ENCODE measurements at places on chromosomes 5 and 9. TPM values are rescaled to one million over a fixed set of nuclear protein-coding genes. Genes with fewer than 3 reads are reported as not detected.

- DNase-seq, result no peak
Measured at GRCh38 chr5:17206021-17206420, 11.4 kb upstream of the BASP1 start.

DNA sequence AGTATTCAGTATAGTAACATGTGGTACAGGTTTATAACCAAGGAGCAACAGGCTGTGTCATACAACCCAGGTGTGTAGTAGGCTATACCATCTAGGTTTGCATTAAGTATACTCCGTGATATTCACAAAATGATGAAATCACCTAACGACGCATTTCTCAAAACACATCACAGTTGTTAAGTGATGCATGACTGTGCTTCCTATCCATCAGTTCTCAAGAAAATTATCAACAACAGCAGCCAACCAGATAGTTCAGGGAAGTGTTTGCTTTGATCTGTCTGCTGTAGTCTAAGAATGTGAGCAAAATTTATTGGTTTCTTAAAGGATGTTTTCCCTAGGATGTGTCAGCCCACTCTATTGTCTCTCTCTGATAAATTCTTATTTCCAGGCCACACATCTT, 7.4 kb downstream of the ZBTB26 start:
- DNase-seq, result peak; percentile 89

GRCh38 chr5:71783891-71784290, 64.8 kb downstream of the CARTPT start:
- no peak for DNase-seq

GRCh38 chr5:132987531-132988408, 24.3 kb upstream of the AFF4 start:
- no peak for DNase-seq

DNA sequence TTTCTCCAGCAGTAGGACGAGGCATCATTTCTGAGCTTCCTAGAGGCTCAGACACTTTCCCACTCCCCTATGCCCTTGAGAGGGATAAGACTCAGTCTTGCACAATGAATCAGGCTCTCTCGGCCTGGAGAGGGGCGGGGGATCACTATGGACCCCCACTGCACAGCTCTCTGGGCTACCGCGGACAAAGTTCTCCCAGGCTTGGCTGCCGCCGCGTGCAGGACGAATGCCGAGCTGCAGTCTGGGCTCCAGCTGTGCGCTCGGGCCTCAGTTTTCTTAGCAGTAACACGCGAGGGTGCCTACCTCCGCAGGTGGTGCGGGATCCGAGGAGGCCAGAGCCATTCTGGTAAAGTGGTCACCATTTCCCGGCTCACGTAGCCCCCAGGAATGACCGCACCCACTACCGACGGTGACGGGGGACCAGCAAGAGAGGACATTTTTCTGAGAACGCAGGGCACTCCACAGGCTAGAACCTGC, 3.4 kb upstream of the MYORG start:
- no peak for DNase-seq

- DNase-seq, result no peak
Measured at GRCh38 chr5:134397196-134397595, 14.5 kb downstream of the CDKN2AIPNL start.

DNA sequence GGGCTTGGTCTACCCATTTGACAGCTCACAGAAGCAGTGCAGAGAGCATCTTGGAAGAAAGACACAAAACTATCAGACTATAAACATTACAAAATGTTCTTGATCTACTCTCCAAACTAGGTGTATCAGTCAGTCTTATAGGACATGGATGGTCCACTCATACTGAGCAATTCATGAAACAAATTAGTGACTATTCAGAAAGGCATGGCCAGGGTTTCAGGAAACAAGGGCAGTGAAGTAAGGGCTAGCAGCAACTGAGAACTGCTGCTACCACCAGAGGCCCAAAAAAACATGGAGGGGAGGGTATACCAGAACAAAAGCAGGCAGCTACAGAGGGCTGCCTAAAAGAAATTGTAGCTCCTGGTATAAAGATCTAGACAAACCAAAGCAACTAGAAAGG, 287.0 kb downstream of the PIK3R1 start:
- DNase-seq, result no peak

GRCh38 chr9:91917436-91917835, 32.6 kb downstream of the ROR2 start:
- DNase-seq, result no peak

DNA sequence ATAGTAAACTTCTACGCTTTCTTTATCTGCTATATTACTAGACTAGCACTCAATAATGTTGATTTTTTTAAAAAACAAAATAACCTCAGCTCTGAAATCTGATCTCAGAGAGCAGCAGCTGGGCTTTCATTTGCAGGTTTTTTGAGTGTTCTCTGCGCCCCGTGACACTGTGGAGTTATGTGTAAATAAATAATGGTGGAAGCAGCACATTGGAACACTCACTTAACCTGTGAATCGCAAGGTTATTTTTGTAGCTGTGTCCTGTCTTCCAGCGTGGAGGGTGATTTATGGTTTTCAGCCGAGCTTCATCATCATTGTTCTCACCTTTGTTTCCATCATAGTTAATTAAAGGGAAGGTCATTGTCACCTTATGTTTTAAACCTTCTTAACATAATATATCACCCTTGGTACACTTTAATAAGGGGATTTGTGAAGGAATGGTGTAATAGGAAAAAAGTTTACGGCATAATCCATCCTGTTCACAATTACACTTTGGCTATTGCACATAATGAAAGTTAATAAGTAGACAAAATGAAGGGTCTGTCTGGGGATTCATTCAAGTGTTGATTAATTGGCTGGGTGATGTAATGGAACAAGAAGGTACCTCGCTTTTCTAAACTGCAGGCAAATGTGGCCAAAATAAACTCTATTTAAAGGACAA, 493.3 kb upstream of the ADAMTS16 start:
- no peak for DNase-seq

GRCh38 chr9:101706261-101706798, 32.1 kb downstream of the GRIN3A start:
- DNase-seq, result no peak

- peak; percentile 16 for DNase-seq
Measured at GRCh38 chr5:80711938-80712337, 57.2 kb upstream of the DHFR start.

- DNase-seq, result no peak
Measured at GRCh38 chr9:19137282-19137681, 10.0 kb upstream of the PLIN2 start.

DNA sequence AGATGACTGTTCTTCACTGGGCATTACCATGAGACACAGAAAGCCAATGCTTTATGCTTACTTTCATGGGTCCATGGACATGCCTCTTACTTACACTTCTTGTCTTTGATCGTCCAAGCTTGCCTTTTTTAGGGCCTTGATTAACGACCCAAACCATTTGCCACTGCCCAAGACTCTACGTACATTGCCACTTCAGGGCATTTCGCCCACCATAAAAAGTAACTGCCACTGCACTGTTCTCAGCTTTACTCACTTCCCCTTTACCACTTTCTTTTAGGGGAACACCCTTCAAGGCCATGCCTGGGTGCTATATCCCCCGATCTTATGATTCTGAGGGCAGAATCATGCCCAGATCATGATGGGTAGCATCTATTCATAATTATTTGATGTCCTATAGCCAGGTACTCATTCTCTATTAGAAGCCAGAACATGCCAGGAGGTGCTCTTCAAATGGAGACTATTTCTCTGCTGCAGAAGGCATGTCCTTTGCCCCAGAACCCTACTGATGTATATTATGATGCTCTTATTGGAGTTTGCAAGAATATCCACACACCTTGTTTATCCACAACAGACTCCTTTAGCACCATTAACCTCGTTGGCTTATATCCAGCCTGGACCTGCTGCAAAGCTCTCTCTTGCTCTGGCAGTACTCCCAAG, 64.1 kb upstream of the RAD23B start:
- no peak for DNase-seq

DNA sequence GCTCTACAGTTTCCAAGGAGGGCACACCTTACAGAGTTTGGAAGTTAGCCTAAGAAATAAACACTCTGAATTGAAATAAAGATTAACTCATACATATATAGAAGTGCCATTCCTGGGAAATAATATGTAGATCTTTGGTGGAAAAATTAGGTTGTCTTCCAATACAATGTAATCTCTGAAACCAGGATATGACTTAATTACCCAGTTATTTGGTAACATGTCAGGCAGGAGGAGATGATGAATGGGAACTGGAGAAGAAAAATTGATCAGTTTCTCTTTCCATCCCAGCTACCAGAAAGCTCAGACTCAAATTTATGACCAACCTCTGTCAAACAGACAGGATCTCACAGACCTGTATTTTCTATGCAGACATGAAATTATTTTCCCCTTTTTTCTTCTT, 215.2 kb upstream of the SNX2 start:
- peak; percentile 50 for DNase-seq

DNA sequence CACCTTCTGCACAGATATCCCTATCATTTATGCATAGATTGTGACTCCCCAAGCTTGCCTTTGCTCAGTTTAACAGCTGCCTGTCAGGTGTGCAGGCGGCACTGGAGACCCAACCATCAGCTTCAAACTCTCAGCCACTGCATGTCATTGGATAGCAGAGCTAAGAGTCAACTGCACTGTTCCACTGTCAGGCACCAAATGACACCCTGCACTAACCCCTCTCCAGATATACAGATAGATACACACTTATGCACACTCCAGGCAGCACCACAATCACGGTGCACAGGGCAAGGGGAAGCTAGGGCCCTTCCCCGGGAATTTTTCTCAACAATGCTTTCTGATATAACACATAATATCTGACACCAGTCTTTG, 142.3 kb downstream of the BNC2 start:
- peak; percentile 6 for DNase-seq

Gene GRM6
- total RNA-seq, result not detected

Gene FIBCD1
- not detected for total RNA-seq

Gene CTSV
- 0.20 TPM for total RNA-seq

Gene LURAP1L
- total RNA-seq, result 1.7 TPM

Gene ZNF483
- total RNA-seq, result 1.1 TPM

Gene CARD6
- 27.0 TPM for total RNA-seq

Gene EQTN
- not detected for total RNA-seq

Gene LCN15
- total RNA-seq, result 0.22 TPM

Gene SERF1A
- total RNA-seq, result 5.6 TPM

Gene PCDHB3
- total RNA-seq, result 0.60 TPM

All from lung microvascular endothelial cell (primary cell).